Esophagus squamous epithelium (tissue), 5 donors: ENCODE measurements at places on chromosomes 5 and 9.

DNA sequence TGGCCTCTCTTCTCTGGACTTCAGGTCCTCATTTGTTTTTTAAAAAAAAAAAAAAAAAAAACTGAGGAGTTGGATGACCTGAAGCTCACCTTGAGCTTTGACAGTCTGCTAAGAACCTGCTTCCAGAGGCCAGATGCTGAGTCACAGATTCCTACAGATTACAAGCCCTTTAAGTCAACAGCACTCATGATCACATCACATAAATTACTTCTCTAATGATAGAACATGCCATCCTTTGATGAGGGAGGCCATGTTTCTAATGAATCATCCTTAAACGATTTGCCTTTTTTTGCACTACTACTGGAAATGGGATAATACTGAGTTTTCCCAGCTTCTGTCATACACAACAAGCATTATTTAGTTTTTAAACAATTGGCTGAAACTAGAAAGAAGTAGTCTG is 34.2 kb upstream of the MYOT start:
- DNase-seq, result no peak

GRCh38 chr5:84028093-84028492 is 307.4 kb upstream of the HAPLN1 start:
- DNase-seq, result no peak

DNA sequence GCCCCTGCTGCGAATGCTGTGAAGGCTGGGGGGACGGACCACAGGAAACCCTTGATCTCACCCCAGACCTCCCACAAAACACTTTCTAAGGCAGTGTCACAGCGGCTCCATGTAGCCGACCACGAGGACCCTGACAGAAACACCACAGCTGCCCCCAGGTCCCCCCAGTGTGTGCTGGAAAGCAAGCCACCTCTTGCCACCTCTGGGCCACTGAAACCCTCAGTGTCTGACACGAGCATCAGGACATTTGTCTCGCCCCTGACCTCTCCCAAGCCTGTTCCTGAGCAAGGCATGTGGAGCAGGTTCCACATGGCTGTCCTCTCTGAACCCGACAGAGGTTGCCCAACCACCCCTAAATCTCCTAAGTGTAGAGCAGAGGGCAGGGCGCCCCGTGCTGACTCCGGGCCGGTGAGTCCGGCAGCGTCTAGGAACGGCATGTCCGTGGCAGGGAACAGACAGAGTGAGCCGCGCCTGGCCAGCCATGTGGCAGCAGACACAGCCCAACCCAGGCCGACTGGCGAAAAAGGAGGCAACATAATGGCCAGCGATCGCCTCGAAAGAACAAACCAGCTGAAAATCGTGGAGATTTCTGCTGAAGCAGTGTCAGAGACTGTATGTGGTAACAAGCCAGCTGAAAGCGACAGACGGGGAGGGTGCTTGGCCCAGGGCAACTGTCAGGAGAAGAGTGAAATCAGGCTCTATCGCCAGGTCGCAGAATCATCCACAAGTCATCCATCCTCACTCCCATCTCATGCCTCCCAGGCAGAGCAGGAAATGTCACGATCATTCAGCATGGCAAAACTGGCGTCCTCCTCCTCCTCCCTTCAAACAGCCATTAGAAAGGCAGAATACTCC is 84.7 kb downstream of the GOLPH3 start:
- no peak for DNase-seq

DNA sequence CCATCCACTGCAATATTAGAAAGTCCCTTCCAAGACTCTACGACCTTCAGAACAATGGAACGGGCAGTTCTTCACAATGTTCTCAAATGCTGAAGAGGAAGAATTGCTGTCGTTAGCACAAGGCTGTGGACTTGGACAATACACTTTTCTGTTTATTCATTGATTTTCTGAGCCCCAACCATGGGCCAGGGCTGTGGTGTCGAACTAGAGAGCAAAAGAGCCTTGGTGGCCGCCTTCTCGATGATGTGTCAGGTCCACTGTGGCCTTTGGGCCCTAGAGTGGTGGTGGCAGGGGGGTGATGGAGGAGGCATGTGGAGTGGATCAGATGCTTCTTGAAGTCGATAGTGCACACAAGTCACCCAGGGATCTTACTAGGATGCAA is 18.5 kb upstream of the KIF12 start:
- DNase-seq, result no peak

DNA sequence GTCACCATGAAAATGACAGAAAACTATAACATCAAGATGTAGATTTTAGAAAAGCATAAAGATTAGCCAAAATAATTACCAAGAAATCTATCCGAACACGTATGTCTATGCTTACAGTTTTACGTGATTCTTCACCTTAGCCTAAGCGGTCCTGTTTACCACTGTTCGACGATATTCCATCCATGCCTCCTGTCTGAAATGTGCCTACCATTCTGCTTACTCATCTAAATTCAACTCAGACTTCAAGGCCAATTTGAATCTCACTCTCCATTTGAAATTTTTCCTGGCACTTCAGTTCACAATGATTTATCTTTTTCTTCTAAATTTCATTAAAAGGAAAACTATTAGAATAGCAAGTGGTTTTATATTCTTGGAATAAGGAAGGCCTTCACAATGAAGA is 15.4 kb downstream of the ZDHHC21 start:
- DNase-seq, result no peak

GRCh38 chr9:90057361-90057760 is 452.5 kb downstream of the GADD45G start:
- no peak for DNase-seq

- no peak for DNase-seq
Observed at GRCh38 chr5:138370537-138370936, 18.1 kb downstream of the KDM3B start.

DNA sequence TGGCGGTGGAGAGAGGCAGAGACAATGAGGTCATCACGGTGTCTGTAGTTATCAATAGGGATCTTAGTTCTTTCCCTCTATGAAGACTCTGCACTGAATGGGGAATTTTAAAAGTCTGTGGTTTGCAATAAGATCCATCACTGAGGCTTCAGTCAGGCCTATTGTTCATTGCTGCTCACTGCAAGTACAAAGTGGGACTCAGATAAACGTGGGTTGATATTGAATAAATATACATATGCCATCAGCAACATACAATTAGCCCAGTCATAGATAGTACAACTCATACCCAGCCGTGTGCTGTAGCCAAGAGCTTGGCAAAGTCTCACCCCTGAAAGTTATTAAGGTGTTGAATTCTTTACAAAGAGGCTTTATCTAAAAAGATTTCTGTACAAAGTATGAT is 88.4 kb downstream of the ENC1 start:
- no peak for DNase-seq

DNA sequence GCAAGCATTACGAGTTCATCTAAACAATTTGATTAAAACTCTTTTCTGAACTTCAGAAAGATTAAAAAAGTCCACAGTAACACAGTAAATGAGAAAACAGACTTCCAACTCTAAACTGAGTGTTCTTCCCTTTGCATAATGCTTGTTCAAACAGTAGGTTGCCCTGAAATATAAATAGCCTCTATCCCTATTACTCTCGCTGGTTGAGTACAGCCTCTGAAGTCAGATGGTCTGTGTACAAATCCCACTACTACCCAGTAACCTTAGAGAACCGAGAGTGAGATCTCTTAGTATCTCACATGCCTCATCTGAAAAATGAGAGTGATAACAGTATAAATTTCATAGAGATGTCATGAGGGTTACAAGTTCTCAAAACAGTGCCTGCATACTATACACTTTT is 591.6 kb downstream of the CAAP1 start:
- no peak for DNase-seq

GRCh38 chr5:62299600-62299999 is 6.4 kb upstream of the KIF2A start:
- DNase-seq, result no peak

GRCh38 chr5:64690417-64691151 is at the start of gene SHISAL2B:
Gene SHISAL2B, plus strand, starts transcription at chr5:64690503. Its CDS starts 121 bp downstream, at chr5:64690624.
- DNase-seq, result no peak

DNA sequence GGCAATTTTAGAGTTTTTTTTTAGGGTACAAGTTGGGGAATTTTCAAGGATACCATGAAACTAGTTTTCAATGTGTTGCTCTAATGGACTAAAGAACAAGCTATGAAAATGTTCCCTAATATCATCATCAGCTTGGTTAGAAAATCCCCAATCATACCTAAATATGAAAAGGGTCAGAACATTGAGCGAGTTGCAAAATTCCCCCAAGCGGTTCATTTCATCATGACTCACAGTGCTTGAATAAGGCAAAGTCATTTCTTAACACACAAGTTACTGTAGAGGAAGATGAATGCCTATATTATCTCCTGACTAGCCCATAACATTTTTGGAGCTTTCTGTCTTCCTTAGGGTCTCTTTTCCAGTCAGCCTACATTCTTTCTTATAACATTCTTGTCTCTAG is 62.7 kb downstream of the ST8SIA4 start:
- DNase-seq, result no peak

DNA sequence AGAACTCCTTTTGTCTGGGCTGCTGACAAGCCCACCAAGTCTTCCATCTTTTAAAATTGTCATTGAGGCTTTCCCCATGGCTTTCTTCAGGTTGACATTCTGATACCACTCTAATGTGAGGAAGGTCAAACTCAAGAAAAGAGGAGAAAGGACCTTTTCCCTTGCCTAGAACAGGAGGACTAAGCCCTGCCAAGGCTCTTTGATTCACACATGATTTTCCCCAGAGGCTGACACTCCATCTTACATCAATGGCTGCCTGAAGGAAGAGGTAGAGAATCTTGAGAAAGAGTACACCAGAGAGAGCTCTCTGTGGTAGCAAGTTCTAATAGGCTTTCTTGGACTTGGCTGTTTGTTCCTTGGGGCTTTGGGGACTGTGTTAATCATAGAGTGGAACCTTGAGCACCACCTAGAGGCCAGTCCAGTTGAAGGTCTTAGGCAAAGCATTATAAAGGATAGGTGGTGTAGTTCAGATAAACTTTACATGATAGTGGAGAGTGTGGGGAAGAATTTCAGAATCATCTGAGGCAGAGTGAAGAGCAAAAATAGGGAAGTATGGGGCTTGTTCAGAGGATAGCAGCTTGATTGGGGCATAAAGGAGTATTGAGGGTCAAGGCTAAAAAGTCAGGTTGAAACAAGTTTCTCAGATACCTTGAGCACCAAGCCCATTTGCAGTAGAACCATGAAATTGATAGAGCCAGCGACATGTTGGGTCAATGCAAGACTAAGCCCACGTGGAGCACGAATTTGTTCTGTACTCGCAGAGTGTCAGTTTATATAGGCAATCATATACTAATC is 36.7 kb downstream of the NDFIP1 start:
- DNase-seq, result no peak

- DNase-seq, result peak; percentile 35
Observed at GRCh38 chr9:35844628-35845270, 15.7 kb downstream of the TMEM8B start.

GRCh38 chr5:139969318-139969717 is 73.8 kb downstream of the NRG2 start:
- no peak for DNase-seq

DNA sequence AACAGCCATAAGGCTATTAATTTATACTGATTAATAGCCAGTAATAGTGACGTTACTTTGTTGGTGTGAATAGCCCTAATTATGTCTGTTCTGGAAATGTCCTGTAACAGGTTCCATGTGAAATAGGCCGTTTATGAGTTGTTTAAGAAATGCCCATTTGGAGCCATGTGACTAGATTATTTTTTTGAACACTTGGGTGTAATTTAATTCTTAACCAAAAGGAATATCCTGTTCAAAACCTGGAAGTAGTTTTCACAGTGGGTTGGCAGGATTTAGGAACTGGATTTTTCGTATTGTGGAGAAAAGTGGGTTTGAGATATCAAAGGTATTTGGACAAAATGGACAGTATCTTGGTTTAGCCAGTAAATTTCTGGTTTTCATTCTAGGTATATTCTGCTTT is 1.3 kb downstream of the TENT2 start:
- DNase-seq, result no peak

- DNase-seq, result no peak
Observed at GRCh38 chr9:128421482-128421996, 882 bp downstream of the CERCAM start.
